ENCODE measurements at places on chromosomes 5 and 9.

DNA sequence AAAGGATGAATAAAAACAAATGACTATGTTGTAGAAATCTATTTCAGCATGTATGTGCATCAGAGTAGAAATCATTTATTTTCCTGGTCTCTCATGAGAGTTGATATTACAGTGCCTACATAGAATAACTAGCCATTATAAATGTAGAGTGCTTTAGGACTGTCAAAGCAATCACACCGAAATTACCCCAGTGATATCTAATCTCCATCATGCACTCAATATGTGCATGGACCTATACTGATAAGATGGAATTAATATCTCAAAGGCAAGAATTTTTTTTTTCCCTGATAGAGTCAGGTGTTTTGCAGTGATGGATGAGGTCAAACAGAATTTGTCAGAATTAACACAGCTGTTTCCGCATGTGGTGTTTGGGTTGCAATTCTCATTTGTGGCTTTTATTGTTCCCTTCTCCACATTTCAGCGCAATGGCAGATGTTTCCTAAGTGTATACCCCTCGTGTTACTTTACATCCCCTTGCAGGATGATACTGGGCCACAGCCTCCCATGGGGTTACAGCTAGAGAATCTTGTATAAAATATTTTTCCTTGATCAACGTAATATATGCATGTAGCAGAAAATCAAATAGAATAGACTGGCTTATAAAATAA lies 298.8 kb downstream of the RASEF start:
- no peak for DNase-seq

GRCh38 chr5:26690511-26690910 lies 347.9 kb downstream of the CDH9 start:
- no peak for DNase-seq

DNA sequence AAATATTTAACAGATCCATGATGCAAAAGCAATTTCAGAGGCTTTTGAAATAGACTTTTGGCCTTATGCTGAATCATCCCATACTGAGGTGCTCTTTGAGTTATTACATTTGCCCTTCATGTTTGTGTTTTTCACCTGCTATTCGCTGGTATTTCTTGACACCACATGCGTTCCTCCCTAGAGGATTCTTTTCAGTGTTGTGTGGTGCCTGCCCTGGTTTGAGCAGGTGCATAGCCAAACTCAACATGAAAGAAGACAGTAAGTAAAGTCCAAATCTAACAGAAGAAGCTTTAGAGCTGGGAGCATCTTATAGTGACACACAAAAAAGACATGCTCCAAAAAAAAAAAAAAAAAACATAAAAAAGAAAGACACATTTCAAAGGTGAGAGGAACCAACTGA lies 796.3 kb downstream of the SEMA5A start:
- no peak for DNase-seq

DNA sequence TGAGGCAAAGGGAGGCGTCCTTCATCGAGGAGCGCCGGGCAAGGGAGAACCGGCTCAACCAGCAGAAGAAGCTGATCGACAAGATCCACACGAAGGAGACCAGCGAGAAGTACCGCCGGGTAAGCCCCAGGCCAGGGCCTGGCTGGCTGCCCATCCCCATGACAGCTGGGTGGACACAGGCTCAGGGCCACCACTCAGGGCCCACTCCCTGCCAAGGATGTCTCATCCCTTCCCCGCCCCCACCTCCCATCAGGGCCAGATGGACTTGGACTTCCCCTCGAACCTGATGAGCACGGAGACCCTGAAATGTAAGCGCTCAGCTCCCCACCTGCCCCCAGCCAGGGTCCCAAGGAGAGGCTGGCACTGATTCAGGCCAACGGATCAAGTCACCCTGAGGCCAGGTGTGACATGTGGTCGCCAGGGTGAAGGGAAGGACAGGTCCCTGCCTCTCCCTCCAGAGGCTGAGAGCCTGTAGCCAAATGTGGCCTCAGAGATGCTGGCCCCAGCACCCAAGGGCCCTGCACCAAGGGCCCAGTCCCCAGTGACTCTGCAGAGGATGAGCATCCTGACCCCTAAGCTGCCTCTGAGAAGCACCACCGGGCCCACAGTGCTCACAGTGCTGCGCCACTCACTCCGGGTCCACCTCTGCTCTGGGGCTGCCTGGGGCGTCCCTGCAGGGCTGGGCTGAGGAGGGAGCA lies 3.1 kb upstream of the RABL6 start:
- no peak for DNase-seq

DNA sequence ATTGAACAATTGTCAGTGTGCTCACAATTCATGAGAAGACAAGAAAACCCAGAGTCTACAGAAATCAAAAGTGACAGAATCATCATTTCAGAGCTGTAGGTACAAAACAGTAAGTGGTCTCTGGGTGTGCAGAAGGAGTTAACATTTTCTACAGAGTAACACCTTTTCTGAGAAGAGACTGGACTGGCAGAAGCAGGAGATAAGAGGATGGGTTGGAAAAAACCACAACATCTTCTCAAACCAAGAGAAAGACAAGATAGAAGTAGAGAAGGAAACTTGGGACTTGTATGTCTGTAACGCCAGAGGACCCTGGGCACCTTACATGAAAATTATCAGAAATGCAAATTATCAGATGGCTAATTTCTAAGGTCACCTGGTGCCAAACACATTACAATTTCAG lies 82.6 kb downstream of the ARL15 start:
- no peak for DNase-seq

DNA sequence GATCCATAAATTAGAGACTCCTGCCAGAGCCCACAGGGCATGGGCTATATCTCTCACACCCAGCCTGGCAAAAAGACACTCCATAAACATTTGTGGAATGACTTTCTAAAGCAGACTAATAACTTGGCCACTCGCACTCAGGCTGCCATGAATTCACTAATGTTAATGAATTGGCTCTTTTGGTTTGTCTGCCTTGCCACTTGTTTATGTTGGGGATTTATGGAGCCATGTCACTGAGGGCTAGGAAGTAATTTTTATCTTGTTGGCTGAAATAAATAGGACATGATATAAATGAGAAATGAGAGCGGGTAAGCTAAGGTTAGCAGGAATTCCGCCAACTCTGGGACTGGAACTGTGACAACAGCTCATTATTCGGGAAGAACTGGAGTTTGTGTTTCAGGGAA lies 55.2 kb downstream of the DROSHA start:
- no peak for DNase-seq

DNA sequence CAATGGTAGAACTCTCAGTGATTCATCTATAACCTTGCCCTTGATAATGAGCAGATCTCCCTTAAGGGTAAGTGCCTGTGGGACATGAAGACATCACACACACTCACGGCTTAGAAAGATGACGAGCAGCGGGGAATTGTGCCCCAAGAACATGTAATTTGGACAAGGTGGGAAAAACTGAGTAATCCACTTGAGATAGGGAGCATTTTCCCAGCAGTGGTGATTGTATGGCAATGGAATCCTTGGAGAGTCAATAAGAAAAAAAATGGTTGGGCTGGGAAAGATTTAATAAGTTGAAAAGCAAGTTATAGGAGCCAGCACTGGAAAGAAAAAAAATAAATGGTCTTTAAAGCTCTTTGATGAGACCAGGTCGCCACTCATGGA lies 193.1 kb downstream of the GLIS3 start:
- DNase-seq: peak; percentile 85

GRCh38 chr5:68285075-68285840 lies 69.7 kb downstream of the PIK3R1 start:
- no peak for DNase-seq

GRCh38 chr5:151036556-151036955 lies 16.2 kb downstream of the GPX3 start:
- no peak for DNase-seq

- DNase-seq: no peak
Observed at GRCh38 chr5:154917757-154918156, 20.3 kb downstream of the GEMIN5 start.

DNA sequence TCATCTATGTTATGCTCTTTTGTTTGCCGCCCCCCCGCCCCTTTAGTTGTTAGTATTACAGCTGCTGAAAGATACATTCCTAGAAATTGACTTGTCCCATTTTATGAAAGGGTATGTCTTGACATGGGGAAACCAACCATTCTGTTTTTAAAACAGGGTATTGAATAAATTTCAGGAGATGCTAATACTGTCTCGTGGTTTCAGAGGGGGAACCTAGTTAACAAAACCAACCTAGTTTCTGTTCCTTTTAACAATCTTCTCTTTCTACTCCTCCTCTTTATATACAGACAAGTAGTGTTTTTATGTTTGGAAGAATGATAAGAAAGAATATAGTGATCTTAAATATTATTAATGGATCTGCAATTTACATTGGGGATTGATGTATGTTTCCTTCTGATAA lies 3.5 kb downstream of the PIP5K1B start:
- DNase-seq: no peak

DNA sequence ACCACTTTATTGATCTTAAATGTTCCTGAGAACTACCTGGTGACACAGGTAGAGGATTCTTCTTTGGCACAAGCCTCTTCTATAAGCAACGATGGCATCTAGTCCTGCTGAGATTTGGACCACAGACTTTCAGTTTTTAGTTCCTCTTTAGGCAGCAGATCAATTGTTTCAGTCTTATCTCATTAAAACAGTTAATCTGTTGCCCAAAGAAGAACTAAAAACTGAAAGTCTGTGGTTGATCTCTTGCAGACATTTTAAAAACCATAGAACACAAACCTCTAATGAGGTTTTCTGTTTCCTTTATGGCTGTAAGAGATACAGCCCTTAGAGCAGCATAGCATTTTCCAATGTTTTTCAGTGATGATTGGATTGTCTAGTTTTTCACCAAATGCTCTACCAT lies 480.9 kb downstream of the MTRR start:
- DNase-seq: no peak

DNA sequence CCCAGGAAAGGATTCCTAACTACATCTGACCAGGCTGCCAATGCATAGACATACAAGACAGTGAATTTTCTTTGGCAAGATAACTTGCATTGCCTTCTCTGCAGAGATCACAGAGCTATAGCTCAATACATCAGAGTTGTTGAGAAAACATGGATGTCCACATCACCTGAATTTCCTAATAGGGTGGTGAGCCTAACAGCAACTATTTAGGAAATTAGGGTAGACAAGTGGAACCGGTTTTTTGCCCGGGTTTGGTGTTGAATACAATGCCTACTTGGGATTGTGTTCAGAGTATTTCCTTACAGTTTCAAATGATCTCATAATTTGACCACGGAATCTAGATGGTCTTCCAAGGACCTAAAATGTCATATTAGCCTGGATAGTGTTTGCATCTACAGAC lies 262.7 kb downstream of the KIF4B start:
- DNase-seq: no peak

DNA sequence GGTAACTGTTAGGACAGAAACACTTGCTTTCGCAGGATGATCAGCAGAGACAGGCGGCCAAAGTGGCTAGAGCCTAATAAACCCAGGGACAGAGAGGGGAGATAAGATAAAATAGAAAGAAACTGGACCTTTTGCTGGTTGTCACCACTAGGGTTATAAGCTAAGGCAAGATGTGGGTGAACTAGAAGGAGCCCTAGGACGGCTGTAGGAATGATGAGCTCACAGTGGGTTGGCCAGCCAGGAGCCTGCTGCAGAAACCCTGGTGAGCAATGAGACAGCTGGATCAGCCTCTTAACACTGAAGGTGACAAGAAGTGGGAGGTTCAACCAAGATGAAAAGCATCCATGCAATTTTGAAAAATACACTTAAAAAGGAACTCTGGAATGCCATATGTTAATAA lies 13.5 kb downstream of the CTNND2 start:
- no peak for DNase-seq
